Breast epithelium (tissue), 4 donors: ENCODE measurements at places on chromosomes 3 and 15.

GRCh38 chr15:101679806-101680205 lies 27.6 kb upstream of the TM2D3 start:
- no peaks in the 10 kb centered on the region for H3K4me1 ChIP-seq
- no peak overlapping the region for H3K27ac ChIP-seq
- no peaks in the 10 kb centered on the region for H3K27me3 ChIP-seq
- no peak overlapping the region for H3K4me3 ChIP-seq

GRCh38 chr3:53792866-53793265 lies 53.4 kb downstream of the CHDH start:
- no peak overlapping the region for H3K27ac ChIP-seq
- no peaks in the 10 kb centered on the region for H3K36me3 ChIP-seq
- no peaks in the 10 kb centered on the region for H3K27me3 ChIP-seq
- no peaks in the 10 kb centered on the region for H3K4me1 ChIP-seq

- no peaks in the 10 kb centered on the region for H3K4me1 ChIP-seq
- DNase-seq, result no peak
- H3K36me3 ChIP-seq, result no peaks in the 10 kb centered on the region
- H3K27ac ChIP-seq, result no peak overlapping the region
- no peak overlapping the region for H3K4me3 ChIP-seq
These were observed 8.9 kb downstream of the DNAAF4 start for GRCh38 chr15:55499151-55499550.

- no peaks in the 10 kb centered on the region for H3K27me3 ChIP-seq
- H3K4me1 ChIP-seq, result no peaks in the 10 kb centered on the region
- no peak overlapping the region for H3K4me3 ChIP-seq
- DNase-seq, result no peak
These were observed 39.9 kb downstream of the LMCD1 start for GRCh38 chr3:8541486-8541885.

- no peak overlapping the region for H3K27ac ChIP-seq
- H3K4me3 ChIP-seq, result no peak overlapping the region
- DNase-seq, result no peak
- no peaks in the 10 kb centered on the region for H3K4me1 ChIP-seq
- H3K36me3 ChIP-seq, result no peaks in the 10 kb centered on the region
These were observed 16.2 kb upstream of the NANOGP8 start for GRCh38 chr15:35101335-35101734.
